ENCODE measurements at places on chromosomes 1 and 21.

DNA sequence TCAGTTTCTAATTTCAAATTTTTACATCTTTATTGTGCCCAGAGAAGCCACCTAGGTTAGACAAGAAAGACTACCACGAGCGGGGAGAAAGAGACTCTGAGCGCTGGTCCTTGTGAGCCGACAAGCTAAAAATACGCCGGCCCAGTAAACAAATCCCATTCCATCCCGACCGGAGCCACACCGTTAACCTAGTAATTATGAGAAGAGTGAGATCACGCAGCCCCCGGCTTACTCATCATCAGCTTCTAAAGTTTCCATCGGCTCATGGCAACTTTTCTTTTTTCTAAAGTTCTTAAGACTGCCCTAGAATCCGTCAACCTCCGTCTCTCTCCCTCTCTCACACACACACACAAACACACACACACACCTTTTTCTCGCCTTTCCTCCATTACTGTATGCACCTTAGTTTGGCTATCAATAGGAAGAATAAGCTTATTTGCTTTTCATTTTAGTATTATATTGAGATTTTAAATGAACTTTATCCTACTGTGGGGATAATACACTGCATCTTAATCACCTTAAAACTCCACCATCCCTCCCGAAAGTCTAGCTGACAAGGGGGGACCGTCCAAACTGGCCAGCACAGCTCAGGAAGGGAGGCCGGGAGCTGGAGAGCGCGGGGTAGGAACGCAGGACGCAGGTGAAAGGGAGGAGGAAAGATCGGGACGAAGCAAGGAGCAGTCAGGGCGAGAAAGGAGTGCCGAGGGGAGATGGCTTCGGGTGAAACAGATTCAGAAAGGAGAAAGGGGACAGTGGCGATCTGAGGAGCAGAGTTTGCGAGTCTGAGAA, 728 bp downstream of the OTUD7B start:
- DNase-seq, result peak; percentile 64

DNA sequence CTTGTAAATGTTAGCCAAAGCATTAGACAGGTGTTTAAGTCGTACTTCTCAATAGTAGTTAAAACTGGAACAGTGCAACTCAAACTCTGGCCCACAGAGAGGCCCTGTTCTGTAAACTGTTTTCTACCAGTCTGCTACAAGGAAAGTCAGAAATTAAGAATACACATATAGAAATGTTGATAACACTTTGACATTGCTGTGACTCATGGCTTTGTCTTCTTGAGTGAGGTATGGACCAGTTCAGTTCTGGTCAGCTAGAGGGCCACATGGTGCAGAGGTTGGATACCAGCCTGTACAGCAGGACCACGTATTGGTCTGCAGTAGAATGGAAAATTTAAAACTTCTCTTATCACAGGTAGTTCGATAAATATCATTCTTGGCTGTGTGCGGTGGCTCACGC, 22.3 kb downstream of the ZBTB8B start:
- no peak for DNase-seq

- no peak for DNase-seq
Observed at GRCh38 chr1:1941211-1941841, 22.2 kb upstream of the TMEM52 start.

GRCh38 chr1:155983191-155984024, 5.1 kb upstream of the ARHGEF2 start:
- DNase-seq, result no peak

DNA sequence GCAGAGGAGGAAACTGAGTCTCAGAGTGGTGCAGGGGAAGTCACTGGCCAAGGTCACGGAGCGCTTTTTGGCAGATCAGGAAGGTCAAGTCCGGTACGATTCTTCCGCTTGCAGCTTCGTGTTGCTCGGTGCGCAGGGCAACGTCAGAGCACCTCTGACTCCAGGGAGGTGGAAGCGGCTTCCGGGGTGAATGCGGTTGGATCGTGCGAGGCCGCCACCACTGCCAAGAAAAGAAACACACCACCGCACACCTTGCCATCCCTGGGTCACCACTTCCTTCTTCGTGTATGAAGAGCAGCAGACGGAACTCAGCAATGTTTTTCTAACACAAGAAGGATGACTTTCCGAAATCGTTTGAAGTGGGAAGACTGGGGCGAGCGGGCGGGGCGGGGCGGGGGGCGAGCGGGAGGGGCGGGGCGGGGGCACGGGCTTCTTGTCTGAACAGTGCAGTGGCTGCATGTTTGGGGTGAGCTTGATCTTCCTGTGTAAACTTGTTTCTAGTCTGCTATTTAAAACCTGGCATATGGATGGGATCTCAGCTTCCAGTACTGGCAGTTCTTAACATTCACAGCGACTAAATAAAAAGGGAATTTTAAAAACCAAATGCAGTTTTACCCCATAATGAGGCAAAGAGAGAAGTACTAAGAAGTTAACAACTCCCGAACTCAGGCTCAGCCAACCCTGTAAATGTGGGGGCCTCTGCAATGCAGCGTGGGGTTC, 300.0 kb downstream of the RRAGC start:
- no peak for DNase-seq

DNA sequence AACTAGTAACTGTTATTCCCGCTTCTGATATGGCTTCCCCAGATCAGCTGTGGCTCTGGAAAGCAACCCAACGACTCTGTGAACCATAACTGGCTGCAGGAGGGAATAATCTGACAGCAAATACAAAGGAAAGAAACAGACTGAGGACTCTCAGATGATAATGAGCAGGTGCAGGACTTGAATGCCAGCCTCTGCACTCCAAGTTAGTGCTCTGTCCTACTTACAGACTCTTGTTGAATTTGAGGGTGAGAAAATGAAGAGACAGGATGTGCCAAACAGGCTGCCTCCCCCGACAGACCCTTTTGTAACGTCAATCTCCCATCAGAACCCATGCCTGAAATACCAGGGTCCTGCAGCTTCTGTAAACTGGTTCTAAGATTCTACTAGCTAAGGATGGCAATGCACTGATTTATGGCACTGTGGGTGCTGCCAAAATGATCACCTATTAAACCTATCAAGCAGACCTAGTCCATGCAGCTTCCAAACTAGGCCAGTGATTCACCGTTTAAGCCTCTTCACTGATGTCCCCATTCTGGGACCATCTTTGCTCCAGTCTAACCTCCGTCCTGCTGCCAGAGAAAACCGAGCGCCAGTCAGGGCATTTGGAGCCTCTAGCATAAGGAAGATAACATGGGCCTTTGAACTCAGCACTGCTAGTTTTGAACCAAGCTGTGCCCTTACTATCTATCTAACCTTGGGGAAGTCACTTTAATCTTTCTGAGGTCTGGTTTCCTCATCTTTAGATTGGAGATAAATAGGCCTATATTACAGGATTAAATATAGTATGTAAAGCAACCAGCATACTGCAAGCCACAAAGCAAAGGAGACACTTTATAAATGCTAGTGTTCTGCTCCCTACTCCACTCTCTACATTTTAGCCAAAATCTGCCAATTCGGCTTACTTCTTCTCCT, 4.8 kb downstream of the MKNK1 start:
- DNase-seq, result no peak

- DNase-seq, result no peak
Observed at GRCh38 chr1:5975133-5975880, 16.9 kb downstream of the NPHP4 start.

DNA sequence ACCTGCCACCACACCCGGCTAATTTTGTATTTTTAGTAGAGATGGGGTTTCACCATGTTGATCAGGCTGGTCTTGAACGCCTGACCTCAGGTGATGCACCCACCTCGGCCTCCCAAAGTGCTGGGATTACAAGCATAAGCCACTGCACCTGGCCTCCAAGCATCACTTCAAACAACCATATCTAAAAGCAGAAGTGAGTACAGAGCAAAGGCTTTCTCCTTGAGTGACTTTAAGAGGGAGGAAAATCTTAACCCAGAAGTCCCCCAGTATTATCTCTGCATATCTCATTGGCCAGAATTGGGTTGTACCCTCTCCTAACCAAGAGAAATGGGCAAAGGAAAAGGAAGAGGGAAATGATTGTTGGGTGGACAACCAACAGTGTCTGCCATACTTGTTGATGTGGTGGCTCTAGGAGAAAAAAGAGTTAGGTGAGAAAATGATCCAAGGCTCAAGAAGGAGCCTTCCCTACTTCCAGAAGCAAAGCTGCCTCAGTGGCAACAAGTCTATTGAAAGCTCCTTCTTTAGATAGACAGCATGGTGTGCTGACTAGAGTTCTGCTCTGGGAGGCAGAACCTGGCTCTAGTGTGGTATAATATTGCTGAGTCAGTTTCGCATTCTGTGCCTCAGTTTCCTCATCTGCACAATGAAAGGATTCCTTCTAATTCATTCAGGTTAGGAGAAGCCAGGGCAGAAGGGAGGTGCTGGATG, 16.8 kb upstream of the FOXE3 start:
- DNase-seq, result no peak

GRCh38 chr1:155226910-155227260, 18.4 kb downstream of the MTX1 start:
- DNase-seq, result peak; percentile 76

GRCh38 chr1:3767328-3767925, 5.1 kb upstream of the SMIM1 start:
- DNase-seq, result no peak

- no peak for DNase-seq
Observed at GRCh38 chr1:151809985-151810556, 4.9 kb upstream of the LINGO4 start.

DNA sequence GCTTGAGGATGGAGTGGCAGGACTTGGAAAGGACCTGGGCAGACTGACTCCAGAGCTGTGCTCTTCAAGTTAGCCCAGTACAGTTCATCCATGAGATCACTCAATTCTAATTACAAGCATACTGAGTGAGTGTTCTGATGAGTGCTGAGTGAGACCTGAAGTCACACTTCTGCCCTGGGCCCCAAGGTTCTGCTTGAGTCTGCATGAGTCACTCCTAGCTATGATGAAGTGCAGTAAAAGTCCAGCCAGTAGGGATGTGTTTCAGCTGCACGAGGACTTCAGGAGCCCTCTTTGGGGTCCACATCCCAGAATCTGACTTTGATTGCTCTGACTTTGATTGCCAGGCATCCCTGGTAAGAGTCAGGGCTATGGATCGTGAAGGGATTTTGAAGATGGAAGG, 35.8 kb downstream of the PLEKHA6 start:
- no peak for DNase-seq

GRCh38 chr1:114195819-114196218, 42.1 kb upstream of the SYT6 start:
- no peak for DNase-seq

GRCh38 chr1:207366022-207366421, 44.5 kb downstream of the CD55 start:
- DNase-seq, result no peak

DNA sequence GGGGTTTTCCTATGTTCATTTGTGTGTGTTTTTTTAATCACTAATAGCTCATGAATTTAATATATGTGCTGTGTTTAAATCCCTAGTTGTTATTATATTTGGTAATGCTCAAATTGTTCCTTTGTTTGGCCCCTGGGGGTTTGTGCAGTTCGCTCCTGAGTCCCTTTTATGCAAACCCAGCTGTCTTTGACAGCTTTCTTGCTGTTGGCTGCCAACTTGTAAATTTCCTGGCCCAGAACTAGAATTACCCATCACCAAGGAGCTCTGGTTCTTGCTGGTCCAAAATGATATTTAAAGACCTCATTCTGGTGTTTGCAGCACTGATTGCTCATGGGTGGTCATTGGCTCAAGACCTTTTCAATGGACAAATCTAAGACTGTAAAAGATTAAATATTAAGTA, 39.6 kb upstream of the PGBD5 start:
- DNase-seq, result no peak

GRCh38 chr1:119712342-119713038, 756 bp downstream of the PHGDH start:
- DNase-seq, result peak; percentile 84

DNA sequence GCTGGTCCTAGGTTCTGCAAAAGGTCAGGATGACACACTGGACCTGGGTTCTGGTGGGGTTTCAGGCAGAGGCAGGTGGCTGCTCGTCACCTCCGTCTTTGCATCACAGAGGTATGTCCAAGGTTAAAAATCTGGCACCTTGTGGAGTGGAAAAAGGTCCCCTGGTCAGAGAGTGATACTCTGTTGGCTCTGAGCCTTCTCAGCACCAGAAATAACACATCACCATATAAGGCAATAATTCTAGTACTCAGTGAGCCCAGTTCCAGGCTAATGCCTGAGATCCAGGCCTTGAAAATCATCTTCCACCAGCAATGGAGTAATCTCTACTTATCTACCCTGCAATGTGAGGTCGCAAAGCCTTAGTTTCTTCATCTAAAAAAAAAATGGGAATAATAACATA, 127.3 kb upstream of the C8B start:
- no peak for DNase-seq

DNA sequence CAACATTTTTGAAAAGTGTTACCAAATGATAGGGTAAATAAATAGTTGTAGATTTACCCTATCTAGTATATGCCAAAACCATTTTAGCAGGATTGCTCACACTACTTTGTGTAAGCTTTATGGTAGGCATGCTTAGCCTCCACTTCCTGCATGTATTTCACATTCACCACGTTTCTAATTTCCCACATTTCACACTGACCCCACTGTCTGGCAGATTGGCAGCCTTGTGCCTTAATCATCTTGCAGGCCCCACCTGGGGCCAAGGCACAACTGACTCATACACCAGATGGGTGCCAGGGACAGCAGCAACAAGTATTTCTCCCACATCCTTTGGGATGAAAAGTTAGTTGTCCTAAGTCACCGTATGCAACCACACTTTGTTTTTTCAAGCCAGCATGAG, 21.2 kb upstream of the CENPF start:
- DNase-seq, result no peak

GRCh38 chr1:98382986-98383740, 278.4 kb upstream of the SNX7 start:
- no peak for DNase-seq

DNA sequence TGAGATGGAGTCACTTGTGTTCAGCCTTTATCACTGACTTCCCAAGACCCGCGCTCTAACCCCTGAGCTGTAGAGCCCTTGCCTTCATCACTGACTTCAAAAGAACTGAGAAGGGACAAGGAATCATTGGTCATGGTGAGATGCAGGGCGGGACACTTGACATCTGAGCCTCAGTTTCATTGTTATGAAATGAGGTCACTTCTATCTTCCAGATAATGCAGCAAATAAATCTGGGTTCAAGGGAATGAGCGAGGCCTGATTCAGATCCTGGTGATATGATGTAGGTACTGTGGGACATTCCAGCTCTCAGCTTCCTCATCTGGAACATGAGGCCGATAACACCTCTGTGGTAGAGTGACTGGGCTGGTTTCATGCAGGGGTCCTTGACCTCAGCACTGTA, 13.8 kb downstream of the KAZN start:
- no peak for DNase-seq

- DNase-seq, result no peak
Observed at GRCh38 chr1:105436589-105437259, 1619.8 kb upstream of the PRMT6 start.

DNA sequence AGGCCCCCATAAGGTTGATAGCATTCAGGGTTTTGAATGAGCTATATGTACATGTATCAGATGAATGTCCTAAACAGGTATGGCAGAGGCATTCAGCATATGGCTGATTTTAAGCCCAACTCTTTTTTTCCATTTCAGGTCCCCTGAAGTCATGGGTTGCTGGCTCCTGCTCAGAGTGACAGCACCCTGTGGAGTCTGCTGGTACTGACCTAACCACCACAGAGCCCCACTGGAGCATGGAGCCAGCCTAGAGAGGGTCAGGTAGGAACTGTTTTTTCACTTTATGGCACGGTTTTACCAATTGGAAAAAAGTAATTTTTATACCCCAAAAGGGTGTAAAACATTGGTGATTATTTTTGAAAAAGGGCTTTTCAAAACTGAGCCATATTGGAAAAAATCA, 82.5 kb upstream of the MPC2 start:
- no peak for DNase-seq

All from SK-N-DZ (cell line).